Vagina (tissue), 2 donors: ENCODE measurements at places on chromosomes 13 and 19.

GRCh38 chr19:52369559-52370340, at the start of gene ZNF880:
TSS of gene ZNF880 (plus strand) at chr19:52369923. CDS start at chr19:52369966, 43 bp downstream.
- DNase-seq: peak; percentile 88

DNA sequence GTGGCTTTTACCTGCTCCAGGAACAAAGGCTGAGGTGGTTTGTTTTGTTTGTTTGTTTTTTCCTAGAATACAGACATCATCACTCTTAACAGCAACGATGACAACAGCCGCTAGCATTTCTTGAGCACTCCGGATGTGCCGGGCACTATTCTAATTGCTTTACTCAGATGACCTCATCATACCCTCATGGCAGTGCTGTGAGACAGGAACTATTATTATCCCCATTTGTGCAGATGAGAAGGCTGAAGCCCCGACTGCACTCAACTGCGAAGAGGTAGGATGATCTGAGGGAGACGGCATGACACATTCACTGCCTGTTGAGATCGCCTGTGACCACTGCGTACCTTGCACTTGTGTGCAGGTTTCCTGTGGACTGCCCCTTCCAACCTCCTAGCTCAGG, 66.5 kb downstream of the CCDC70 start:
- no peak for DNase-seq

GRCh38 chr13:20128459-20128931, 32.4 kb downstream of the GJA3 start:
- DNase-seq: no peak

GRCh38 chr19:46470376-46470775, 987 bp downstream of the PNMA8A start:
- peak; percentile 64 for DNase-seq

- no peak for DNase-seq
Measured at GRCh38 chr19:41890936-41891335, 8.0 kb downstream of the ARHGEF1 start.
